ENCODE measurements at places on chromosomes 4 and X.
A peak's percentile ranks its signal among the peaks of the same experiment; 100 is the strongest.

DNA sequence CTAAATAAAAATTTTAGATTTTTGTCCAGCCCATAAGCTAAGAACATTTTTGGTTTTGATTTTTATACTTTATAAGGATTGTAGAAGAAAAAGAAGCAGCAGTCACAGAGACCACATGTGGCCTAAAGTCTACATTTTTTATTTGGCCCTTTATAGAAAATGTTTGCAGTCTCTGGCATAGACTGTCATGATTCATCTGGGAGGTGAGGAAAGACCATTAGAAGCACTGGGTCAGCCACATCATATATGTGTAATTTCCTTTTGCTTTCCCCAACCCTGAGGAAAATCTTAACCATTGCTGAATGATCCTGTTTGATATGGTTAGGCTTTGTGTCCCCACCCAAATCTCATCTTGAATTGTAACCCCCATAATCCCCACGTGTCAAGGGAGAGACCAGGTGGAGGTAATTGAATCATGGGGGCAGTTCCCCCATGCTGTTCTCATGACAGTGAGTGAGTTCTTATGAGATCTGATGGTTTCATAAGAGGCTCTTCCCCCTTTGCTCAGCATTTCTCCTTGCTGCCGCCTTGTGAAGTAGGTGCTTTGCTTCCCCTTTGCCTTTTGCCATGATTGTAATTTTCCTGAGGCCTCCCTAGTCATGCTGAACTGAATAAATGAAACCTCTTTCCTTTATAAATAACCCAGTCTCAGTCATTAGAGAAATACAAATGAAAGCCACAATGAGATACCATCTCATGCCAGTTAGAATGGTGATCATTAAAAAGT lies 12.1 kb upstream of the COPS4 start:
- peak; percentile 66 for DNase-seq

GRCh38 chrX:1392376-1393068 lies 609 bp upstream of the SLC25A6 start:
- peak; percentile 63 for DNase-seq

- no peak for DNase-seq
These were observed 8.5 kb upstream of the PTTG2 start for GRCh38 chr4:37951461-37952352.

- DNase-seq: no peak
These were observed 28.9 kb downstream of the FGF5 start for GRCh38 chr4:80295336-80295735.

DNA sequence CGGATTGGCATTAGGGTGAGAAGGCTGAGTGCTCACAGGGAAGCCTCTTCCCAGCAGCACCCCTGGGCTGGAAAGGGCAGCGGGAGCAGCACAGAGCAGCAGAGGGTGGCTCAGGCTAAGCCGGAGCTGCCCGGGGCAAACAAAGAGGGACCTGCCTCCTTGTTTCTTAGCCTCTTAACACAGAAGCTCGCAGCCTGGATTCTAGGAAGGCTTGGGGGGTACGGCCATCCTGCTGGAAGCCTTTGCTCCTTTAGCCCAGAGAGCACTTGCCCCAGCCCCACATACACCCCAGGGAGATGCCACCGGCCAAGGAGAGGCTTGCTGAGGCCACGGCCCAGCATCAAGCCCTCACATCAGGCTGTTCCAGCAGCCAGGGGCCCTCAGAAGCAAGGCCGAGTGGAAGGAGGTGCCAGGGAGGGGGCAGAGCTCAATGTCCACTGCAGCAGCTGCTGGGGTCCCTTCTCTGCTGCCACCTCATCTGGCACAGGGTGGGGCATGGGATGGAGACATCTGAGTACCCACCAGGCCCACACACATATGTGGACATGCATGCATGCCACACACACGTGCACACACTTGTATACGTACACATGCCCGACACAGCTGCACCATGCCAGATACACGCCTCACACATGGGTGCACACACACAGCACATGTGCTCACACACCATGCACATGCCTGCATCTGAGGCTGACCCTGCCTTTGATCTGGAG lies 20.3 kb upstream of the SPON2 start:
- DNase-seq: peak; percentile 44

- DNase-seq: no peak
These were observed 1.0 kb downstream of the ENAM start for GRCh38 chr4:70629469-70630090.

- peak; percentile 94 for DNase-seq
These were observed at the start of gene PCGF3 for GRCh38 chr4:705278-706082. TSS of gene PCGF3 (plus strand) at chr4:705832. CDS start at chr4:733681, 27,849 bp downstream.

DNA sequence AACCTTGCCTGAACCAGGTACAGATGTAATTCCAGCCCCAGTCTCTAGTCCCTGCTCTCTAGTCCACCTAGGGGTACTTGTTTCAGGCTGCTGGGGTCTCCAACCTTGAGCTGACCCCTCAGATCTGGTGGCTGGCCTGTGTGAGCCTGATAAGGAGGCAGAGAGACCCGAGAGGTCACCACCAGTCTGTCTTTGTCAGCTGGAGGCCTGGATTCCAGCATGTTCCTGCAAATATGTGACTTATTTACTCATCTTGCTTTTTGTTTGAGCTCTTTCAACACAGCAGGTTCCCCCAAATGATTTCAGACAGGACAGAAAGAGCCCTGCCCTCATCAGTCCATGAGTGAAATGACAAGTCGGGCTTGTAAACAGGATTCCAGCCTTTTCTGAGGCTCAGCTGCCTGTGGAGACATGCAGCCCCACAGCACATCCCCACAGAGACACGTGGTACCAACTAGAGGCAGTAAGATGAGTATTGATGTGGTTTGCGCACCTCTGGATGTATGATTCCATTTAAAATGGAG lies 37.5 kb upstream of the STK26 start:
- no peak for DNase-seq

DNA sequence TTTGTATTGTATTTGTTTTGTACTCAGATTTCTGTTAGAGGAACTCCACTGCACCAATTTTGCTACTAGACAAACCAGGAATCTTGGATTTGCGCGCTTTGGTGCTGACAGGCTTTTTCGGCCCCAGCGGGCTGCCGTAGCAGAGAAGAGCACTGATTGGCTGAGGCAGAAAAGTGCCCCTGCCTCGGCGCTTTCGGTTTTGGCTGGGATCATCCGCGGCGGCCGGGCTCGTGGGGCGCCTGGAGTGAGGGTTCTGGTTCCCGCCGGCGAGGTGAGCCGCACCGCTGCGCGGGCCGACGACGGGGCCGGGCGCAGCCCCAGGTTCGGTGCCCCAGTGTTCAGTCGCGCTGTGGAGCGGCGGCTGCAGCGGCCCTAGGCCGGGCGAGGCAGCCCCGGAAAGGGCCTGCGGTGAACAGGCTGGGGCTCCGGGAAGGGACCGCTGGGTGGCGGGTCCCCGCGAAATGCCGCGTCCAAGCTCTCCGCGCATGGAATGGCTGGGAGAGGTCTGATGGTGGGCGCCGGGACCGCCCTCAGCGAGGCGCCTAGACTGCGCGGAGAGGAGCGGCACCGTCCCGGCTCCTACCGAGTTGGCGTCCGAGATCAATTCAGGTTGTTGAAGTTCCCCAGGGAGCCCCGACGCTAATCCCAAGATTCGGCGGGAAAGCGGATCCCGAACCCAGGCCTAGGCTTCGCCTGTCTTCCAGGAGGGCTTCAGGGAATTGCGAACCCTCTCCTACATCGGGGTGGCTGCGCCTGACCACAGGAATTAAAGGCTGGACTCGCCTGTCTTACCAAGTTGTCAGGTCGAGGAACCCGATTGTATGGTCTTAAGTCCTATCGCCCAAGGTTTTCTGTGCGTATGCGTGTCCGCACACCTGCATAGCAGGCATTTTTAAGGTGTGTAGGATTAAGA lies at the start of gene LSM6:
Gene LSM6, plus strand, starts transcription at position 178 of the 913 bp plus-strand sequence. CDS start 7,204 bp downstream, outside the sequence.
- DNase-seq: peak; percentile 89

GRCh38 chr4:150139297-150139865 lies 61.1 kb downstream of the DCLK2 start:
- no peak for DNase-seq

- DNase-seq: peak; percentile 92
These were observed 2.8 kb upstream of the AMTN start for GRCh38 chr4:70515367-70516250.

- DNase-seq: no peak
These were observed 8.3 kb upstream of the XK start for GRCh38 chrX:37677243-37677642.

GRCh38 chrX:39946822-39947221 lies 150.9 kb downstream of the BCOR start:
- DNase-seq: peak; percentile 63

- no peak for DNase-seq
These were observed 43.0 kb downstream of the BANK1 start for GRCh38 chr4:101833480-101833879.

DNA sequence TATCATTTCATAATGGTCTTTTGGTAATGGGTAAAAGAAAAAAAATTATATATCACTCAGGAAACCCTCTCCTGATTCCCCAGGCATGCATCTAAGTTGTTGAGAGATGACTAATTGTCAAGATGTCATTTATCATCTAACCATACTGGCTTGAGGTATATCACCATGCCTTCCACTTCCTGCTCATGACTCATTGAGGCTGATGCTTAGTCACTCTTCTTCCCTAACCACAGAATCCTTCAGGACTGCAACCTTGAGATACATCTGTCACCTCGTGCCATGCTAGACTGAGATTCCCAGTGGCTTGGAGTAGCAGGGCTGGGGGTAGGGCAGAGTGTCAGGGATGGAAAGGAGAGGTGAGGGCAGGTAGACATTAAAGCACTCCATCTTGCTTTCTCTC lies 782.5 kb upstream of the INTU start:
- DNase-seq: peak; percentile 96

DNA sequence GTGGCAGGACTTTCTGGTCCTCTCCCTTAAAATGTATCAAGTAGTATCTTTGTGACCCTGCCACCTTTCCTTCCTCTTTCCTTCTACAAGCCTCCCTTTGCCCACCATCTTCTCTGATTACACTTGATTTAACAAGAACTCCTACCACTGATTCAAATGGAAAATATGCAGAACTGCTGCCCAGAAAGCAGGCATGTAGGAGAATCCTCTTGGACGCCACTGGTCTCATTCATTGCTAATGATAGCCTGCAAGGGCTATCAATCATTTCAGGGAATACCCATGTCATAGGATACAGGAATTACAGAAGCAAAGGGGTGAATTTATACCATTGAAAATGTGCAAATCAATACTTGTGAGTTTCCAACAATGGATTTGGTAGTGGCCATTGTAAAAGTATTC lies 294.6 kb upstream of the NRK start:
- peak; percentile 35 for DNase-seq

DNA sequence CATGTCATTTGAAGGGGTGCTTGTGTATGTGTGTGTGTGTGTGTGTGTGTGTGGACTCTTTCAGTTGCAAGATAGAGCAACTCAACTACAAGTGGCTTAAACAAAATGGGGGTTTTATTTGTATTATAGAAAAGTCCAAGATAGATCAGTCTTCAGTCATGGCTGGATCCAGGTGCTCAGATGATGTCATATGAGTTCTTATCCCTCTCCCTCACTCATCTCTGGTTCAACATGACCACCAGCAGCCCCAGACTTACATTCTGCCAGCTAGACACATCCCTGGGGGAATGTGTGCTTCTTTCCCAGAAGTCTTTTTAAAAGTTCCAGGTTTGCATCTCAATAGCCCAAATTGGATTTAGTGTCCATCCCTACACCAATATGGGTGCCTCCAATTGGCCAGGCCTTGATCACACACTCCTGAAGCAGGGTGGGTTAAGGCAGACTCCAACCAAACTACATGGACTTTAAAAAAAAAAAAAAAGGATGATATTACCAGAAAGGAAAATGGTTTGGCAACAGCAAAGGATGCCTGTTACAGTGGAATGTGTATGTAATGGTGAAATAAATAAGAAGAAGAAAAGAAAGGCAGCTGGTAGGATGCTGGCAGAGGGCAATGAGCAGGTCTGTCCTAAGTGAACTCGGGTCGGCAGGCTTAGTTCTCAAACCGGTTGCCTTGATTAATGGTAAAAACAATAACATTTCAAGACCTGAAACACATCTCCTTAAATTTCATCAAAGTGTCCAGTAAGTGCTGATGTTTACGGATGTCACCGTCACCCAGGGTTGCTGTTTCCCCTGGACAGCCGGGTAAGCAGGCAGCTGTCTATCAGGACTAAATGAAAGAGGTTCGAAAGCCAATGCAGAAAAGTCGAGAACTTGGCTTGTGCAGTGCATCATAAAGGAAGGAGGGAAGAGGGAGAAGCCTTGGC lies 107.7 kb downstream of the SMIM20 start:
- DNase-seq: peak; percentile 32

GRCh38 chr4:124157396-124158083 lies 555.0 kb downstream of the ANKRD50 start:
- DNase-seq: no peak

DNA sequence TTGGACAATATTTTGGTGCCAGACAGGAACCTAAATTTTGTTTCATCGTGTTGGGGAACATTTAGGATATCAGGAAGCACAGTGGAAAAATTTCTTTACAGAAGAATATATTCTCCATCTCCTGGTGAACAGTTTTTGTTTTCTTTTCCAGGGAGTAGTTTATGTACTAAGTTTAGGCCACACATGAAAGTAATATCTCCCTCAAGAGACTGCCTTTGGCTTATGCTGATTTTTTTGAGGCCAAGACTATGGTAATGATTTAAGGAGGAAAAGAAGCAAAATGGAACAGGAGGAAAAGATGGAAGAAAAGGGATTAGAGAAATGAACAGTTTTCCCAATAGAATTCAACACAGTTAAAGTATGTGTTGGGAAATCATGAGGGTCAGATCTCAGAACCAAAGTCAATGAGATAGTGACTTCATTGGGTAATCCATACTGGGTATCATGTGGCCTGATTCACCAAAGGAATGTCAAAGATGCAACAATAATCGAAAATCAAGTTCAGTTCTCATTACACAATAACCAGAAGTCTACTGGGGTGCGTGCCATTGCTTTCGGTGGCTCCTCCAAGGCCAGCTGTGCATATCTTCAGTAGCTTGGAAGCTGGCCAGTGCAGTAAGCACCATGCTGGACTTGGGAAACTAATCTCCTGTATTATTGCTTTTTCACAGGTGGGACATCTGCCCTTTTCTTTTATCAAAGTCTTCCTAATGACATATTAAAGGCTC lies 234.8 kb downstream of the COL25A1 start:
- peak; percentile 80 for DNase-seq

- DNase-seq: peak; percentile 55
These were observed 333.8 kb downstream of the DMD start for GRCh38 chrX:32877592-32877991.

DNA sequence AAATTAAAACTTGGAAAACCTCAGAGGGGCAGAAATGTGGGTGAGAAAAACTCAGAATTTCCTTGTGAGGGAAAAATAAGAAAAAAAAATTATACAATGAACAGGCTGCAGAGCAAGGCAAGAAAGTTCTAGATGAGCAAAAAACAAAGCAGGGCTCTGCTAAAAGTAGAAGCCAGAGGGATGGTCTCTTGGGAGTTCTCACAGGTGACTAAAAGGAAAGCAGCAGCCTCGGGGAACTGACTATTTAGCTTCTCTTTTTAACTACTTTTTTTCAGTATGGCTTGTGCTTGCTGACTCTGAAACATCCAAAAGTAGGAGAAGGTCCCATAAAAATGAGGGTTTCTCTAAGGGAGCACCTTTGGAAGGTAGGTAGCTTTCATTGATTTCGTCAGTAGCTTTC lies 36.4 kb downstream of the PCDH19 start:
- no peak for DNase-seq

DNA sequence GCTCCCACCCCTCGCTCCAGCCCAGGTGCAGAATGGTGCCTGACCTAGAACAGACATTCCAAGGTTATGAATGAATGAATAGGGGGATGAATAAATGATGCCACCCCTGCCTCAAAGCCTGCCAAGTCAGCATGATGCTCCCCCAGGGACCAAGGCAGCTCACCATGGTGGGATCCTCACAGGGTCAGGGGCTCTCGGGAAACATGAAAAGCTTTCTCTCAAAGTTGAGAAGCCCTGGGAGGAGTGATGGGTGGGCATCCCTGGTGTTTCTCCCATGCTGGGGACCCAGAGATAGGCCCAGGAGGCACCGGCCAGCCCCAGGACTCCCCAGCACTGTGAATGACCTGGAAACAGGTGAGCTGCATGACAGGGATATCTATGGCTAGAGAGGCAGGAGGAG lies 58.9 kb downstream of the HTRA3 start:
- no peak for DNase-seq

Data from iris pigment epithelial cell (primary cell).